ENCODE measurements at places on chromosomes 3 and 15.

GRCh38 chr3:176951586-176952292, 245.5 kb downstream of the TBL1XR1 start:
- no peak for DNase-seq

- DNase-seq = no peak
Measured at GRCh38 chr3:85270488-85270887, 311.7 kb downstream of the CADM2 start.

DNA sequence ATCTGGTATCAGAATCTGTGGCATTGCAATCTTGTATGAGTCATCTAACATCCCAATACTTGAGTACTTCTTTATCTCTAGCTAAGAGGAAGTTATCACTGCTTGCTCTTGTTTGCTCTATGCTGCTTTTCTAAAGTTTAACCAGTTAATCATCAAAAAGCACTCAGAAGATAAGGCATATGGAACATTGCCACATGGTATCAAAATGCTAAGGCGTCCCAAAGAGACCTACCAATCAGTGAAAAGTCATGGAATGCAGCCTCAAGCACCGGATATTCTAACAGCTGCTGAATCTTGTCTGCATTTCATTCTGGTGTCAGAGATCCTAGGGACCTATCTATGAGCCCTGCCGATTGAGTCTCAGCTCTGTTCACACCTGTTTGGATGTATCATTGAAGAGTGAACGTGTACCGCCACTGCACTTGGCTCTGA, 192.8 kb downstream of the ARPP21 start:
- no peak for DNase-seq

DNA sequence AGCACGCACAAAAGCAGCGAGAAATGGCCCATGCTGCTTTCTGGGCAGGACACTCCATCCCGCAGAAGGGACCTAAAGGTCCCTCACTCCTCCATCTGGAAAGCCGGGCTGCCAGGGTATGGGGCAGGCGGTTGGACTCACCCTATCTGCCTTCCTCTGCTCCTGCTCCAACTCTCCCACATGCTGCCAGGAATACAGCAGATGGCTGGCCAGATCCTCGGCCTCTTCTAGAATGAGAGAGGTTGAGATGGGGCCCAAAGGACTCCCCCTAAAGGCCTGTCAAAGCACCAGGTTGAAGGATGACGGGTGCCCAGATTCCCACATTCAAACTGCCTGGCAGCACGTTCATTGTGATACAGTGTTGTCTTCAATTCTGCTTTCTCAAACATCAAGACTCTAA, 85.1 kb upstream of the C2CD4B start:
- no peak for DNase-seq

DNA sequence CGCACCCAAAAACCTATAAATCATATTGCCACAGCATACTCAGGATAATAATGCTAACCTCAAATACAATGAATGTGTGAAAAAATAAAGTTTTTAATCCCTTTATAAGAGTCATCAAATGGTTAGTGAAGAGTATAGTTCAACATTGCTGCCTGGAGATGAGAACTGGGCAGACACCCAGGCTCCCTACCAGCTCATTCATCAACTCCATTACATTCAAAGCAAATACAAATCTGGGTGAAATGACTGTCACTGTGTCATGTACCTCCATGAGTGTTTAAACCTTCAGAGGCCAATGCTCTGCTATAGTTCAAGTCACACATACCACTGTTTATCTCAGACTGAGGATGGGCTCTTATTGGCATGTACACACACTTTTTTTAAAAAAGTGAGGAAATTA, 167.2 kb upstream of the KCNMB2 start:
- DNase-seq = no peak

DNA sequence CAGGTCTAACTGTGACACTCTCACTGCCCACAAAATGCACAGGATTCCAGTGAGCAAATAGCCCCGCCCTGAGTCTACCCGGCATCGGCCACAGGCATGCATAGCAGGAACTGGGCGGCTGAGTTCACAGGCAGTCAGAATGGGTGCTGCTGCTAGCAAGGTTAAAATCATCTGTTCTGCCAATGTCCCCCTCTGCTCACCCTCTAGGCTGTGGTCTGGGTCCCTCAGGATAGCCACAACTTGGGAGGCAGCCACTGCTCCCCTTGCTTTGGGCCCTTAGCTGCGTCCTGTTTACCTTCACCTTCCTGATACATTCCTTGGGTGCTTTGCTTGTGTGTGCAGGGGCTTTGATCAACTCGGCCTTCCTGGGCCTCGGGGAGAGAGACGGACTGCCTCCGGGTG, 232.9 kb upstream of the RGMA start:
- no peak for DNase-seq

GRCh38 chr3:53065841-53066480, 20.1 kb upstream of the SFMBT1 start:
- DNase-seq = no peak

DNA sequence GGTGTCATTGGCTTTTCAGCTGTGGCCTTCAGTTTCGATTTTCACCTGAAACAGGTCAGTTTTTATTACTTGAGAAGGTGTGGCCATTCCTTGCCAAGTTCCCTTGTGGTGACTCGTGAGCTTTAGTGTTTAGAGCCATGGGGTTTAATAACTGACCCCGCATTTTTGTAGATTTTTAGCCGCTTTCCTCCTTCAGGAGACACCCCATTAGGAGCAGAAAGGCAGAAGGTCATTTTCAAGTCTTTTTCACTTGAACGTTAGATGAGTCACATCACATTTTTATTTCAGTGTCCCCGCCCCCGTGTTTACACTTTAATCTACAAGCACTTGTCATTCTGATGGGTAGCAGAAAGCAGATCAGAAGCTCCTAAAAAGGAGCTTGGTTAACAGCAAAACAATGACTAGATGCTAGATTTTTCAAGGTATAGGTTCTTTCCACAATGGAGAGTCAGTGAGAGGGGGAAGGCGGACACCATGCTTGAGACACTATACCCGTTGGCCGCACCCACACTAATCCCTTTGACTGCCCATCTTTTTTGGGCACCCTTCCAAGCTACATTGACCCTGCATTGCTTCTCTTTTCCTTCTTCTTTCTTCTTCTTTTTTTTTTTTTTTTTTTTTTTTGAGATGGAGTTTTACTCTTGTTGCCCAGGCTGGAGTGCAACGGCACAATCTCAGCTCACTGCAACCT, 132.7 kb downstream of the GHSR start:
- no peak for DNase-seq

GRCh38 chr3:101719604-101720185, 4.7 kb upstream of the CEP97 start:
- DNase-seq = no peak

GRCh38 chr3:152818027-152818426, 16.9 kb upstream of the P2RY1 start:
- no peak for DNase-seq

DNA sequence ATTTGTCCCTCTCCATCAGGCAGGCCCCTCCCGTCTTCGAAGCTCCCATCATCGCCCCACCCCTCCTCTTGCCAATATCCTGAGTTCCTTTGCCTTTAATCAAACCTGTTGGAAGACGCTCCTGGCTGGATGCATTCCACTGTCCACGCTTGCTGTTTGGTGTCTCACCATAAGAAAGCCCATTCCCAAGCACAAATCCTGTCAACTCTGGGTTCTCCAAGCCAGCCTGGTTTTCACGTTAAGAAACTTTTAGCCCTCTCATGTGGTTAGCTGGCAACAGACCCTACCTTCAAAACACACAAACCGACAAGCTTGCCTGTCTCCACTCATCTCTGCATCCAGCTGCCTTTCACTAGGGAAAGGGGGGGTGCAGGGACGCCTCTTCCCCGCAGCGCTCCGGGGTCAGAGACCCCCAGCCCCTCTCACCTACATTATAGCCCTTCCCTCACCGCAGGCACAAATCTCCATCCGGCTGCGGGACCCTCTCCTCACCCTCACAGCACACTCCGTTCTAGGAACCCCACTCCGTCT, 1.1 kb downstream of the GORASP1 start:
- DNase-seq = no peak

DNA sequence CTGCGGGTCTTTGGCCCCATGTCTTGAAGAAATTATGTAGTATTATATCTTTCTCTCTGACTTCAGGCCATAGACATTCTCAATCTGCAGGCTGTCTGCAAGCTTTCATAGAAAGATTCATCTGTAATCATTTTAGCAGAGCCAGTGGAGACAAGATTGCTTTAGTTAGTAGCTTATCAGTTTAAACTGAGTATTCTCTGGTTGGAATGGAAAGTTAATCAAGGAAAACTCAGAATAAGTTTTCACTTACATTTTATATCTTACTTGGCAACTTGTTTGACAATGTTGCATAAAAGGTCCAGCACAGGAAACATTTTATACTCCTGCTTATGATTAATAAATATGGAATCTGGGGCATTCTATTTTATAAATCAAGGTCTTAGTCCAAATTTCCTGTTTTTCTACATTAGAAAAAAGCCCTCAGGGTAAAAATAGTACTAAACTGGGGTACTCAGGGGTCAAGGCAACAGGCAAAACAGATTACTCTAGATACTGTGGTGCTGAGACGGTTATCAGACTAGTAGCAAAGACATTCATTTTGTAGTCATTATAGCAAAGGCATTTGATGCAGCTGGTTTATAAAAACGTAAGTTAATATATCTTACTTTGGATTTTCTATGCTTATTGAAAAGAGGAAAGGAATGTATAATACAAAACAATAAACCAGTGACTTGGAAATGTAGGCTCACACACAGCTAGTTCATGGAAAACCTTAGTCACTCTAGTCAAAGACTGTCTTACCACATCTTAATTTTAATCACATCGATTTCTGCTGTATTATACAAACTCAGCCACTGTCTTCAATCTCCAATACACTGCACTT, 45.2 kb upstream of the FILIP1L start:
- DNase-seq = no peak

- DNase-seq = no peak
Measured at GRCh38 chr3:45414823-45415222, 26.4 kb downstream of the LARS2 start.

DNA sequence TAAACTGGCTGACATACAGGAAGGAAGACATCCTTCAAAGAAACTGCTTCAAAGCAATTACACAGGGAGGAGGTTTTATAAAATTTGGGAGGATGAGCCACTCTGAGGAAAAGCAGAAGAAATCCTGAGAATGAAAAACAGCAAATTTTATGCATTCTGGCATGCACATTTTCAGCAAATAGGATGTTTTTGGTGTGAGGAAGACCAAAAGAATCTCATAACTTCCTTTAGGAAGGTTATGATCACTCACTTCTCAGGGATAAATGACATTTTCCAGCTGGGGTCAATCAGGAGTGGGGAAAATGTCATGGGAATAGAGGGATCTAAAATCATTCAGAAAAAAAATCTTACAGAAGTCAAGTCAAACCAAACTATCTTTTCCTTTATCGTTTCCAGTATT, 371.7 kb upstream of the CNTN6 start:
- DNase-seq = no peak

DNA sequence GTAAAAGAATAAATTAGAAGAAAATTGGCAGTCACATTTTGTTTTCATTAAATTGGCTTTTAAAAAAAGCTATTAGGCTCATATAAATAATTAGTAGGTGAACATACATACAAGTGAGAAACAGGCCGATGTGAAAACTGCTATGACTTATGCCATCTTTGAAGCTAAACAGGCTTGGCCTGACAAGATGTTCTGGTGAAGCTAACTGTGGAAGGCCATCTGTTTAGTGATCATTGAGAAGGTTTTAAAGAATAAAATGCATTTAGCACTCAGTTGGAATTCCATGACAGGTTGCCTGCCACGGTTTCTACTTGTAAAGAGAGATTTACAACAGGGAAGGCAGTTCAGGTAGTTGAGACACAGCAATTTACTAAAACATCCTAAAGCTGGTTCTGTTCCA, 264.0 kb upstream of the AGTR1 start:
- no peak for DNase-seq

GRCh38 chr3:88626456-88627120, 476.8 kb downstream of the C3orf38 start:
- no peak for DNase-seq

GRCh38 chr3:2870724-2871333, 239.3 kb downstream of the IL5RA start:
- DNase-seq = no peak

GRCh38 chr15:39499042-39499441, 81.8 kb upstream of the THBS1 start:
- no peak for DNase-seq

- DNase-seq = peak; percentile 22
Measured at GRCh38 chr3:78857494-78858111, 910.2 kb downstream of the ROBO1 start.

DNA sequence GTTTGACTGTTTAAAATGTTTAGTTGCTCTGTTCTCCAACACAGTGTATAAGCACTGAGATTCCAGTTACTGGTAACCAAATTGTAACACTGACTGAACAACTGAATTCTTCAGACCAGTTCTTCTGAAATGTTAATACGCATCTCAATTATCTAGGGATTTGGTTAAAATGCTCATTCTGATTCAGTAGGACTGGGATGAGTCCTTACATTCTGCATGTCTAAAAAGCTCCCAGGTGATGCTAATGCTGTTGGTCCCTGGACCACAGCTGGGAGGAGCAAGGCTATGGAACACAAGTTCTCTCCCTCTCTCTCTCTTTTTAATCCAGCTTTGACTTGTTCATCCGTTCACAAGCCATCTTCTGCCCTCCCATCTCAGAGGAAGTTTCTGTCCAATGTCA, 380.3 kb downstream of the MAGI1 start:
- DNase-seq = no peak

DNA sequence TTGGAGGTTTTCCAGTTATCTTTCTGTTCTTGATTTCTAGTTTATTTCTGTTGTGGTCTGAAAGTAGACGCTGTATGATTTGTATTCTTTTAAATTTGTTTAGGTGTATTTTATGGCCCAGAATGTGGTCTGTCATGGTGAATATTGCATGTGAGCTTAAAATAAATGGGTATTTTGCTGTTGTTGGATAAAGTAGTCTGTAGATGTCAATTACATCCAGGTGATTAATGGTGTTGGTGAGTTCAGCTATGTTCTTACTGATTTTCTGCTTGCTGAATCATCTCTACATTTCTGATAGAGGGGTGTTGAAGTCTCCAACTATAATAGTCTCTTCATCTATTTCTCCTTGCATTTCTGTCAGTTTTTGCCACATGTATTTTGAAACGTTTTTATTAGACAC, 383.3 kb upstream of the SGO1 start:
- no peak for DNase-seq

DNA sequence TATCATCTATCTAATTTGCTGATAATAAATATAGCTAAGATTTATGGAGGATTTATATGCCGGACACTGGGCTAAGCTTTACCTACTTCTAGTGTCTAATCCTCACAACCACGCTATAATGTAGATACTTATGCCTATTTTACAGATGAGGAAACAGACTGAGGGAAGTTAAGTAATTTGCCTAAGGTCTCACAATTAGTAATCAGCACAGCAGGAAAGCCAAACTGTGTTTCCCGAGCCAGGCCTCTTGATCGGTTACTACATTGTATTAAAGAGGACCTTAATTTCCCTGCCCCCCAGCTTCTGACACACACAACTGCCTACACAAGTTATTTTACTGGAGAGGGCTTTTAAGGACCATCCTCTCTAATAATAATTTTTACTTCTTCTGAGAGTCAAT, 40.9 kb downstream of the ONECUT1 start:
- DNase-seq = no peak
